ENCODE measurements at places on chromosomes 16 and 17.

DNA sequence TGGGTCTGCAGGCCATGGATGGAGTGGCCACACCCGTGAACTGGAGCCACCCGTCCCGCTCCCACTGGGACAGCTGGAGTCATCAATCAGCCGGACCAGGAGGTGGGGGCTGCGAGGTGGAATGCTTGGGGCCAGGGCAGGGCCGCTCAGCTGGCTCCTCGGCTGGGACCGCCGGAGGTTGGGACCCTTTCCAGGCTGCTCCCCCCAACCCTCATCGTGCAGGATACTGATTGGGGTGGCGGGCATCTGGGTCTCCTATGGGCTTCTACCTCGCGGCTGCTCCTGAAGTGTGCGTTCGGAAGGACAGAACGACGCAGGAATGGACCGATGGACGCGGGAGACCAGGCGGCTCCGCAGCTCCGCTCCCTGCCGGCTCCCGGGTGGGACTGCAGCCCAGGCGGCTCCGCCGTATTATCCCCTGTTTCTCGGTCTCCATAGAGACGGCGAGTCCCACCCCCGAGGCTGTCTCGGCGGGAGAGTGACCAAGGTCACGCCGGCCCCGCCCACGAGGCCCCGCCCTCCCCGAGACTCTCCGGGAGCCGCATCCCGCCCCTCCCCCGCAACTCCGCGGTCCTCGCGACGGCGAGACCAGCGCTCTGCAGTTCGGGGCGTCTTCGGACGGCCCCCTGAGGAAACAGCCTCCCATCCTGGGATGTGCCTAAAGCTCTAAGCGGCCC, at the start of gene TPPP3:
TPPP3 (minus strand) TSS at position 388 of the 677 bp plus-strand sequence. CDS start 2,387 bp downstream, outside the sequence.
- peak within 1 kb of the TSS; percentile 50 for H3K4me3 ChIP-seq
- no peaks in the 10 kb centered on the region for H3K36me3 ChIP-seq
- peak within 1 kb of the TSS; percentile 62 for H3K27ac ChIP-seq
- H3K27me3 ChIP-seq: peaks cover 2% of the 10 kb centered on the region

DNA sequence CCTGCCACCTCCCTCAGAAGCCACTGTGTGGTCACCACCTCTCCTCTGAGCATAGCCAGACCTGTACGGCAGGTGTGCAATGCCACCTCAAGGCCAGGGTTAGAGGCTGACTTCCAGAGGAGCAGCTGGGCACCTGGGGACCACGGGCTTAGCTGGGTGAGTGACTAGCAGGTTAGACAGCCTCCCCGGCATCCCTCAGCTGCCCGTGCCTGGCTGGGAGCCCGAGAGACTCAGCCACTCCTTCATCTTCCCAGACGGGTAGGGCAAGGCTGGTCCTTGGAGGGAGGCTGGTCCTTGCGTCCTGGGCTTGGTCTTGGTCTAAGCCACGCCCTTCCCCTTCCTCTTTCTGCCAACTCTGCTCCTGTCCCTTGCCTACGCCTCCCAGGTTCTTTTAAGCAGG, 7.8 kb downstream of the CRHR1 start:
- H3K27me3 ChIP-seq: peaks cover 66% of the 10 kb centered on the region
- no peaks in the 10 kb centered on the region for H3K36me3 ChIP-seq
- no peak overlapping the region for H3K4me3 ChIP-seq
- no peak for DNase-seq
- H3K4me1 ChIP-seq: no peaks in the 10 kb centered on the region

DNA sequence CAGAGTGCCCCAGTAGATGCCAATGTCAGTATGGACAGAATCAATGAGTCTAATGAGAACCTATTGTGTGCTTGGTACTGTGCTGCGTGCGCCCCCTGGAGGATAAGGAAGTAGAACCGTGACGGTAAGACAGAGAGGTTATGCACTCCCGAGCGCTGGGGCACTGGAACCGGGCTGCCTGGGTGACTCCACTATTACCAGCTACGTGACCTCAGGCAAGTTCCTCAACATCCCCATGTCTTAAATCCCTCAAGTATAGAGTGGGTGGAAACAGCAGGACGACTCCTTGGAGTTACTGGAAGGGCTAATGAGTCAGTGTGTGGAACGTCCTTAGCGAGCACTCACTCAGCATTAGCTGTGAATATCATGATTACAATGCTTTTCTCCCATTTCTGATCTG, 16.2 kb downstream of the CHST4 start:
- no peak overlapping the region for H3K27ac ChIP-seq
- no peak for DNase-seq
- no peak overlapping the region for H3K4me3 ChIP-seq
- H3K27me3 ChIP-seq: peaks cover 27% of the 10 kb centered on the region

GRCh38 chr17:81961087-81961511, at the start of gene NOTUM:
TSS of gene NOTUM (minus strand) at chr17:81961187. CDS start at chr17:81960909, 278 bp downstream.
- H3K27ac ChIP-seq: no peak within 1 kb of the TSS
- H3K4me1 ChIP-seq: peaks cover 2% of the 10 kb centered on the region
- H3K4me3 ChIP-seq: no peak within 1 kb of the TSS
- H3K36me3 ChIP-seq: no peaks in the 10 kb centered on the region
- H3K27me3 ChIP-seq: peaks cover 29% of the 10 kb centered on the region

GRCh38 chr17:7208027-7208571, 11.5 kb downstream of the DLG4 start:
- no peaks in the 10 kb centered on the region for H3K27me3 ChIP-seq
- peaks cover 21% of the 10 kb centered on the region for H3K4me1 ChIP-seq
- H3K27ac ChIP-seq: no peak overlapping the region
- no peak overlapping the region for H3K4me3 ChIP-seq

- no peak overlapping the region for H3K27ac ChIP-seq
- H3K4me3 ChIP-seq: no peak overlapping the region
- DNase-seq: peak; percentile 19
- H3K36me3 ChIP-seq: peaks cover 29% of the 10 kb centered on the region
- H3K27me3 ChIP-seq: no peaks in the 10 kb centered on the region
Observed at GRCh38 chr16:48547530-48547929, 62.5 kb downstream of the N4BP1 start.

- H3K27me3 ChIP-seq: peaks cover 12% of the 10 kb centered on the region
- no peak for DNase-seq
- H3K4me1 ChIP-seq: no peaks in the 10 kb centered on the region
Observed at GRCh38 chr17:35167046-35167445, 19.4 kb downstream of the UNC45B start.

GRCh38 chr17:41026715-41027471, at the start of gene KRTAP1-5:
TSS of gene KRTAP1-5 (minus strand) at chr17:41027208. CDS start at chr17:41027155, 53 bp downstream.
- no peaks in the 10 kb centered on the region for H3K36me3 ChIP-seq
- no peak for DNase-seq
- no peak within 1 kb of the TSS for H3K27ac ChIP-seq
- H3K4me3 ChIP-seq: no peak within 1 kb of the TSS
- no peaks in the 10 kb centered on the region for H3K27me3 ChIP-seq
- peaks cover 5% of the 10 kb centered on the region for H3K4me1 ChIP-seq

DNA sequence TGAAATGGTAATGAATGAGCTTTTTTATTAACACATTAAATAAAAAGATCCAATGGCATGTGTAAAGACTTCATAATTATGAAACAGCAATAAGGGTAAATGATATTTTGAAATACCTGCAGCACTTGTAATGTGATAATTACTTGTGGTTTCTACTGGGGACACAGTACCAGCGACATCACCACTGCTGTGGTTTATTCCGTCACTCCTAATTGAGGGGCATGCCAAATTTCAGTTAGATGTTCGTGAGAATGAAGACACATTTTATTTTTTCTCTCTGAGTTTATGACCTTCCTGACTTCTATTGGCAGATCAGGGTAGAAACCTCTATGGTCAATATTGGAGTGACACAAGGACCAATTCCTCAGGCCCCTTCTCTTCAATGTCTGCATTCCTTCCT, 131.9 kb upstream of the XYLT1 start:
- H3K36me3 ChIP-seq: no peaks in the 10 kb centered on the region
- H3K27me3 ChIP-seq: no peaks in the 10 kb centered on the region
- H3K27ac ChIP-seq: no peak overlapping the region
- DNase-seq: no peak

DNA sequence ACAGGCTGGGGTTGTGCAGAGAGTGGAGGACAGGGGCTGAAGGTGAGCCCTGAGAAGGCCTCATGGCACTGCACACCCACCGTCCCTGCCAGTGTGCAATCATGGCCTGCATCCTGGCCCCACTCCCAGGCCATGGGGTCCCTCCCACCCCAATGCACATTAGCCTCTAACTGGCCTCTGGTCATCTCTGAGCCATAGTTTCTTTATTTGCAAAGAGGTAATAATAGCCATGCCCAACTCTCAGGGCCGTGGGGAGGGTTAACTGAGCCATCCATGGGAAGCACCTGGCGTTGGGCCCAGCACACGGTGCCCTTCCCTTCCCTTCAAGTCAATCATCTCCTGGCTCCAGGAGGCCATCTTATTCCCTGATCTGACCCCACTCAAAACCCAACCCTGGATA, 10.8 kb upstream of the ITGA3 start:
- H3K27me3 ChIP-seq: no peaks in the 10 kb centered on the region
- no peak overlapping the region for H3K27ac ChIP-seq
- no peak for DNase-seq
- no peaks in the 10 kb centered on the region for H3K36me3 ChIP-seq
- no peak overlapping the region for H3K4me3 ChIP-seq

DNA sequence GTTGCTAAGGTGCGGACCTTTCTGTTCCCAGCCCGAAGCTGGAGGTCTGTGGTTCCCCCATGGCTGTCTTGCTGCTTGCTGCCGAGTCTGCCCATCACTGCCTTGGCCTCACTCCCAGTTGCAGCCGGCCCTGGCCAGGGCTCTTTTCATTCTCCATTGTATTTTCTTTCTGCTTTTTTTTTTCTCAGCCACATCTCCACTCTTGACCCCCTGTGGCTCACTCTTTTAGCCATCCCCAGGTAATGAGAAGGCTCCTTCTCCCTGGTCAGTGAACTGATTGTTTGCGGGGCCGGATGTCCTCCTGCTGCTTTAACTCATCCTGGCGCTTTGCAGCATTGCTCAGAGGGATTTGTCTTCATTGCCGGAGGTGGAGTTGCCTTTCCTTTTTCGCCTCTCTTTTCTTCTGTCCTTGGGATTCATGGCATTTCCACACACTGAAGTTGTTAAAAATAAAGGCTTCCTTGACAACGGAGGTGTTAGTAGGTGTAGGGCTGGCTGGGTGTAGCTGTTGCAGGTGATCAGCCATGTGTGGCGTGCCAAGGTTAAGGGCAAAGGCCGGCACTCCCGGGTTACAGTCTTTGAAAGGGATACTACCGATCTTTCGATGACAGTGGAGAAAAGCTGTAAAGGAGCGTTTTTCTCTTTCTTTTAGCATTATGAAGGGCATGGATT, 34.1 kb downstream of the MAP2K6 start:
- DNase-seq: no peak
- H3K36me3 ChIP-seq: no peaks in the 10 kb centered on the region
- peak overlapping the region; percentile 49 for H3K4me3 ChIP-seq

- no peak overlapping the region for H3K4me3 ChIP-seq
- peaks cover 2% of the 10 kb centered on the region for H3K36me3 ChIP-seq
- no peak for DNase-seq
- no peaks in the 10 kb centered on the region for H3K27me3 ChIP-seq
- no peaks in the 10 kb centered on the region for H3K4me1 ChIP-seq
Observed at GRCh38 chr17:78510141-78511075, 66.8 kb downstream of the DNAH17 start.

- H3K4me3 ChIP-seq: peak overlapping the region; percentile 88
- peak; percentile 90 for DNase-seq
- peaks cover 30% of the 10 kb centered on the region for H3K4me1 ChIP-seq
Observed at GRCh38 chr17:44221084-44221861, 1.8 kb upstream of the UBTF start.

DNA sequence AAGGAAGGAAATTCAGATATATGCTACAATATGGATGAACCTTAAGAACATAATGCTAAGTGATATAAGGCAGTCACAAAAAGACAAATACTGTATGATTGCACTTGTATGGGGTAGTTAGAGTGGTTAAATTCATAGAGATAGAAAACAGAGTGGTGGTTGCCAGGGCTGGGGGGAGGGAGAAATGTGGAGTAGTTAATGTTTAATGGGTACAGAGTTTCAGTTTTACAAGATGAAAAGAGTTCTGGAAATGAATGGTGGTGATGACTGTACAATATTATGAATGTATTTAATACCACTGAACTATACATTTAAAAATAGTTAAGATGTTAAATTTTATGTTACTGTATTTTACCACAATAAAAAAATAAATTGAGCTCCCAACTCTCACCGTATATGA, 157.9 kb downstream of the TOX3 start:
- H3K4me1 ChIP-seq: no peaks in the 10 kb centered on the region
- H3K4me3 ChIP-seq: no peak overlapping the region

DNA sequence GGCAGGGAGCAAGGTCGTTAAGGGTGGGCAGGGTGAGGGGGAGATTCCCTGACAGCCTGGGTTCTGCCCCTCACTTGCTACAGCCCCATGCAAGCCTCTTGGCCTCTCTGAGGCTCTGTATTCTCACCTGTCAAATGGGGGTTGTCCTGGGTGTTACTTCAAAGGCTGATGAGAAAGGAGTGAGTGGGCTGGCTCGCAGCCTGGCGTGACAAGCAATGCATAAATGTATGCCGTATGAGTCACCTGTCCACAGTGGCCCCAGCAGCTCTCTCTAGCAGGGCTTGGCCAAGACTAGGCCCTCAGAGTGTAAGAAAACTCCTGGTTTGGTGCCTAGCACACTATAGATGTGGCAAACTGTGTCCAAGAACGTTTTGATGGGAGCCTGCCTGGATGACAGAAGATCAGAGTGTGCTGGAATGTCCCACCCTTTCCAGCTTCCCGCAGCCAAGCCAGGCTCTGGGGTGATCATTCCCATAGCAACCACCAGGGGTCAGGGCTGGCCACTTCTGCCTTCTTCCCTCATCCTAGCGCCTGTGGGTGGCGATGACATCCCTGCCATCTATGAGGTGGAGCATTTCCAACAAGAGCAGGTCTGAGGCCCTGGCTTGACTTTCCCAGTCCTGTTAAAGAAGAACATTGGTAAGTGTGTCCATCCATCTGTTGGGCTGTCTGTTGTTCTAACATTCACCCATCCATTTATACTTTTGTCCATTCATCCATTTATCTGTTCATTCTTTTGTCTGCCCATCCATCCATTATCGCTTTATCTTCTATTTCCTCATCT, 37.2 kb upstream of the ADGRG1 start:
- DNase-seq: peak; percentile 89
- no peak overlapping the region for H3K4me3 ChIP-seq
- H3K36me3 ChIP-seq: no peaks in the 10 kb centered on the region
- peaks cover 17% of the 10 kb centered on the region for H3K27me3 ChIP-seq
- no peak overlapping the region for H3K27ac ChIP-seq
- peaks cover 12% of the 10 kb centered on the region for H3K4me1 ChIP-seq

GRCh38 chr16:53529513-53529912, 26.5 kb upstream of the AKTIP start:
- H3K27me3 ChIP-seq: peaks cover 6% of the 10 kb centered on the region
- no peaks in the 10 kb centered on the region for H3K4me1 ChIP-seq
- no peaks in the 10 kb centered on the region for H3K36me3 ChIP-seq
- no peak overlapping the region for H3K4me3 ChIP-seq
- no peak overlapping the region for H3K27ac ChIP-seq
- DNase-seq: no peak

GRCh38 chr17:76253841-76254240, 11.3 kb upstream of the UBALD2 start:
- H3K4me1 ChIP-seq: peaks cover 11% of the 10 kb centered on the region
- no peaks in the 10 kb centered on the region for H3K36me3 ChIP-seq
- H3K27me3 ChIP-seq: no peaks in the 10 kb centered on the region
- no peak overlapping the region for H3K4me3 ChIP-seq
- no peak overlapping the region for H3K27ac ChIP-seq

DNA sequence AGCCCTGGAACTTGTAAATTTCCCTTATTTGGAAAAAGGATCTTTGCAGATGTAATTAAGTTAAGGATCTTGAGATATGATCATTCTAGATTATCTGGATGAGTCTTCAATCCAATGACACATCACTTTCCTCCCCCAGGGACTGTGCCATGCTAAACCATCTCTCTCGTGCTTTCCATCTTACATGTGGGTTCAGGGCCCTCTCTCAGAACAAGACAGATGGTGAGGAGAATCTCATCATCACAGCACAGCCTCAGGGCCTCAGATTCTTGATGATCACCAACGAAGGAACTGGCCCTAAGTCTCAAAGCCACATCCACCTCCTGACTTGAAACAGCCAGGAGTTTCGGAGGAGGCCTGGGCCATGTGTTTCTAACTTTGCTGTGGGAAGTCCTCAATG, 78.7 kb downstream of the LITAF start:
- no peaks in the 10 kb centered on the region for H3K4me1 ChIP-seq
- no peak for DNase-seq
- no peaks in the 10 kb centered on the region for H3K36me3 ChIP-seq
- H3K4me3 ChIP-seq: no peak overlapping the region
